ENCODE measurements at places on chromosomes 1 and 21.

DNA sequence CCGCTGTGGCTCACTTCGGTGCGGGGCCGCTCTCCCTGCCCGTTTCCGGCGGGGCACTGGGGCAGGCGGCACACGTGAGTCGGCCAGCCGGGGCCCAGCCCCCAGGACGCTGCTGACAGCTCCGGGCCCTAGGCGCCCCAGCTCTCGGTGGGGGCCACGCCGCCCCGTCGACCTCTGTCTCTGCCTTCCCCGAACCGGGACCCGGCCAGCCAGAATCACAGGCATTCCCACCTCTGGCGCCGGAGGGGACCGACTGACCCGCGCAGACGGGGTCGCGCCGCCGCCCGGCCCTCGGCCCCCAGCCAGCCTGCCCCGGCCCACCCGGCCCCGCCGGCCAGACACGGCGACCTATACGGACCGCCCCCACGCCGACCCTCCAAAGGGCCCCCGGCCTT lies 755 bp downstream of the SCMH1 start:
- DNase-seq = no peak

- no peak for DNase-seq
Observed at GRCh38 chr1:87333692-87334347, 5.1 kb downstream of the LMO4 start.

DNA sequence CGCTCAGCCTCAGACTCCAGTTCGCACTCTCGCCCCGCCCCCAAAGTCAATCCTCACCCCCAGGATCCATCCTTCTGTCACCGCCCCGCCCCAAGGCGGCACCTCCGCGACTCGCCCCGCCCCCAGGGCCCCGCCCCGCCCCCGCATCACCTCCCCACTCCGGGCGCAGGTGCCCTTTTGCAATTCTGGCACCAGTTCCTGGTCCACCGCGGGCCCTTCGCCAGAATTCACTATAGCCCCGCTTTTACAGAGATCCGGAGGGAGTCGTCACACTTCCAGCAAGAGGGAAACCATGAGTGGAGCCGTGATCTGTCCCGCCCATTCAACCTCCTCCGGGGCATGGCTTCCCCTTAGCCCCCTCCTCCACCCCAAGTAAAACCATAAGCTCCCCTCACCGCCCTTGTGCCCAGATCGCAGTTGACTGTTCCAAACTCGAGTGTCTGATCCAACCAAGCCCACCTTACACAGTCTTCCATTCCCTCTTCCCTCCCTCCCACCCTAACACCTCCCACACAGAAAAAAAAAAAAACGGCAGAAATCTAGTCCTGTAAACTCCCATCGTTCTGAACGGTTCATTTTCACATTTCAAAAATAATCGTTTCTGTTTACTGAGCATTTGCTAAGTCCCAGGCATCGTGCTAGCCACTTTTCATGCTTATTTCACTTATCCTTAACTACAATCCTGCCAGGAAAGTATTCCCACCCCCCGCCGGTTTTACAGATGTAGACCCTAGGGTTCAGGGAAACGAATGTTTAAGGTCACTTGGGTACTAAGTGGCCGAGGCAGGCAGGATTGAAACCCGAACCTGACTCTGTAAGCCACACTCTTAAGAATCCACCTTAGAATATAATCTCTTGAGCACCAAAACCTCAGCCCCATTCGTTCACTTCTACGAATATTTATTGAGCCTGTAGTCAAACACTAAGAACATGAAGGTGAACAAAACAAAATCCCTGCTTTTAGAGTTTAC lies 1.3 kb upstream of the DNAJC16 start:
- DNase-seq = no peak

DNA sequence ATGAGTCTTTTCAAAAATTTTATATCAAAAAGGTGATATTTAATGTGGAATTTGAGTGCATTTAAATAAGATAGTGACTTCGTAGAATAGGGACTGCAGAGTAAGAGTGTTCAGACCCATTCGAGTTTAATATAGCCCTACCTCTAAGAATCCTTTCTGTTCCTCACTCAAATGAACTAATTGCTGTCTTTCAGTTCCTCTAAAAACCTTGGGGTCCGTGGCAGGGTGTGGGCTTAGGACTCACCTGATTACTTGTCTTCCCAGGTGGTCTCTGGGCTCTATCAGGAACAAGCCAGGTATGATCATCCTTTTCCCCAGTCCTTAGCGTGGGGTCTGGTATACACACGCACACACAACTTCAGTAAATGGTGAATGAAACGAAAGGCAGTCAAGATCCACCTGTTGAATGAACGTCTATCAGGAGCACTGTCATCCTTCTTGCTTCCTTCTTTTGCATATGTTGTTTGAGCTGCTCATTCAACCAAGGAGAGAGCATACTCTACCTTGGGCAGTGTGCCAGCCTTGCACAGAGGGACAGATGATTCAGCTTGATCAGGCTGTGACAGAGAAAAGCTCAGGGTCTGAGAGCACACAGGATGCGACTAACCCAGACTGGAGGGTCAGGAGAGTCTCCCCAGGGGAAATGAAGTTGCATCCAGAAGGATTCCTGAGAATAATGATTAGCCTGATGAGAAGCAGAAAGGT lies 1.2 kb upstream of the RNF11 start:
- DNase-seq = no peak

DNA sequence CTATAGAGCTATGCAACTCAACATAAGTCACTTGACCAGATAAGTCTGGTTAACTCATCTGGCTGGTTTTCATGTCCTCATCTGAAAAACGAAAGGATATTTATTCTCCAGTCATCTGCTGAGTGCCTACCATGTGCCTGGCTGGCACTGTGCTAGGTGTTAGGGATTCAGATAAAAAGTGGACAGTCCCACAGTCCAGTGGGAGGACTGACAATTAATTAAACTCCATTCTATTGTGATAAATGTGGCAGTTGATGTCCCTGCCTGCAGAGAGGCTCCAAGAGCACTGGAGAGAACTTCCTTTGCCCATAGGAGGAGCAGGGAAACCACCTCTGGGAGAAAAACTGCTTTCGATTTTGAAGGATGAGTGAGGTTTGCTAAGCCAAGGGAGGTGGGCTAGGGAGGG lies 5.4 kb downstream of the NUAK2 start:
- no peak for DNase-seq

DNA sequence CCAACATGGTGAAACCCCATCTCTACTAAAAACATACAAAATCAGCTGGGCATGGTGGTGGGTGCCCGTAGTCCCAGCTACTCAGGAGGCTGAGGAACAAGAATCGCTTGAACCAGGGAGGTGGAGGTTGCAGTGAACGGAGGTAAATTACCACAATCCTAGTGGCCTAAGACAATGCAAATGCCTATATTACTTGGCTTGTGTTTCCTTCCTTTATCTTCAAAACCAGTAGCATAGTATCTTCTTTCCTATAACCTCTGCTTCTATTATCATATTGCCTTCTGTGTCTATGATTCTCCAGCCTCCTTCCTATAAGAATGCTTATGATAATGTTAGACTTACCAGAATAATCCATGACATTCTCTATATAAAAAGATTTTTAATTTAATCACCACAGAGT lies 156.2 kb upstream of the RGS18 start:
- no peak for DNase-seq

DNA sequence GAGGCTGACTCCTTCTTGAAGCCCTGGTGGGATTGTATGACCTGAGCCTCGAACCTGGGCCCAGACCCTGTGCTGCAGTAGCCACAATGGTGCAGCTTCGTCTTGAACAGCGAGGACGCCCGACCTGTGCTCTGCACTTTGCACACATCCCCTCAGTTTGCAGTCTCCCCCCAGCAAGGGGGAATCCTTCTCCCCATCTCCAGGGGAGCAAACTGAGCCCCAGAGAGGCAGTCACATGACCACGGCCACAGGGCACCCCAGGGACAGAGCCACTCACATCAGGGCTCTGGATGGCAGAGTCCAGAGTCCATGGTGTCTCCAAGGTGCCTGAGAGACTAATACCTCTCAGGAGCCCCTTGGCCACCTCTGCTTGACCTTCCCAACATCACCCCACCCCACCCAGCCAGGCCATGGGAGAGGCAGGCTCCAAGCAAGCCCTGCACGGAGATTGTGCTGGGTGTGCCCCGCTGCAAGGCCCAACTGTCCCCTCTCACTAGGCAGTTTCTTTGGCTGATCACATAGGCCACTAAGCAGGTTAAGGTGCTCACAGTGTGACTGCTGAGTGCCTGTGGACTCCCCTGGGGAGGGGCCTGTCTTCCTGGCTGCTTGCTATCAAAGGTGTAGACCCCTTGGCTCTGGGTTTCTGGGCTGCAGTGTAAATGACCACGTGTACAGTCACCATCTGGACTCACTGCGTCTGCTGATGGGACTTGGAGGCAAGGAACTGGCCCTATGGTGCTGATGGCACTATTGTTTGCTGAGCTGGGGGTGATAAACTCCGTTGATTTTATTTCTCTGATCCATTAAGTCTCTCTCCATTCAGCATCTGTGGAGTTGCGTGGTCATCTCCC lies 398.1 kb downstream of the MATN1 start:
- no peak for DNase-seq

DNA sequence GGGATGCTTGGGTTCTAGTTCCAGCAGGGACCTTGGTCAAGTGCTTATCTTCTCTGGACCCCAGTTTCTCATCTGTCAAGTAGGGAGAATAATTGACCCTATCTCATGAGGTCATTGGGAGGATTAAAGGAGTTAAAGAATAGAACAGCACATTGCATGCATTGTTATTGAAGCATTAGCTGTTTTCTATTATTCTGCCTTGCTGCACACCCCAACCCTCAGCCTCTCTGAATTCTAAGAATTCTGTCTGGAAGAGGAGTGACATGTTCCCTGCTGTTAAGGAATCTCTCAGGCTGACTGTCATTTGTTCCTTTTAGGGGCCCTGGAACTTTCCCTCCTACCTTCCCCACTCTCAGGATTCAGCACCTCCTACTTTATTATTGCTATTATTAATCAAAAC lies 73.9 kb downstream of the NENF start:
- DNase-seq = no peak

GRCh38 chr1:215891266-215892057 lies 324.4 kb downstream of the KCTD3 start:
- no peak for DNase-seq

GRCh38 chr1:62064829-62065407 lies 129.7 kb upstream of the L1TD1 start:
- no peak for DNase-seq

- DNase-seq = no peak
Observed at GRCh38 chr1:6260433-6260934, 414 bp downstream of the GPR153 start.

DNA sequence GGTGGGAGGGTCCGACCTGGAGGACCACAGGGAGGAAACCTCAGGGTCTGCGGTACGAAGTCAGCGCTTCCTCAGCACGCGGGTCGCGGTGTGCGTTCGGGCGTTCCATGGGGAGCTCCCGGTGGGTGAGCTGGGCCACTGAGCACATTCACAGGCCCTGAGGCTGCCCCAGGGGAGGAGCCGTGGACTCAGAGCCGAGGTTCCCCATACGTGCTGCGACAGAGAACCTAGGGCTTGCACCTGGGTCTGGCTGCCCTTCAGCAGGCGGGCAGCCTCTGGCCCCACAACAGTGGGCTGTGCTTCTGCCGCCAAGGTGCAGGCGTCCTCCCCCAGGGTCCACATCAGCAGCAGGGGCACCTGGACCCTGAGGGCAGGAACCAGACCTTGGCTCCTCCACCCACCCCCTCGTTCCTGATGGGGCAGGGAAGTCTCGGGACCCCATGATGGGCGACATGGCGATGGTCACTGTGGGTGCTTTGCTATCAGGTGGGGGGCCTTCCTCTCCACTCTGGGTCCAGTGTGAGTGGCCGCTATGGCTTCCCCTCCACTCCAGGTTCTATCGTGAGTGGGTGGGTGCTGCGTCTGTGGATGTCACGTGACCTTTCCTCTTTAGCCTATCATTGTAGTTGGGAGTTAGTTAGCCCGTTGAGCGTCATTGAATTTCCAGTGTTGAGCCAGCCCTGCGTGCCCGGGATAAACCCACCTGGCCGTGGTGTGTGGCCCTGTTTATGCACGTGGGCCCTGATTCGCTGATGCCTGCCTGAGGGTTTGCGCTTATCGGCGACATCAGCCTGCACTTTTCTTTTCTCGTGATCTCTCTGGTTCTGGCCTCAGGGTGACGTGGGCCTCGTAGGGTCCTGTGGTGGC lies 27.9 kb downstream of the FTCD start:
- no peak for DNase-seq

DNA sequence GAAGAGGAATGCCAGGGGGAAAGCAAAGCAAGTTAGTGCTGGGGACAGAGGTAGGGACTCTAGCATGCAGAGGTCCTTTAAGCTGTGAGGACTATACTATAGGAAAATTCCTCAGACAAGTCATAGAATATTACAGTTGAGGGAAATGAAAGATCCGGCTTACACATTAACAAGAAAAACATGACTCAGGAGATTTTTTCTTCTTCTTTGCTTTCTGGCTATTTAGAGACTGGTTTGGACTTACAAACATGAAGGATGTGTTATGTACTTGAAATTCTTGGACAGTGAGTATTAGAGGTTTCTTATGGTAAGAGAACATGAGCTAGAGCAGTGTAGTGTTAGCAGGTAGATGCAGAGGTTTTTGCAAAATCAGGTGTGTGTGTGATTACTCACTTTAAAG lies 24.9 kb downstream of the USP25 start:
- DNase-seq = no peak

DNA sequence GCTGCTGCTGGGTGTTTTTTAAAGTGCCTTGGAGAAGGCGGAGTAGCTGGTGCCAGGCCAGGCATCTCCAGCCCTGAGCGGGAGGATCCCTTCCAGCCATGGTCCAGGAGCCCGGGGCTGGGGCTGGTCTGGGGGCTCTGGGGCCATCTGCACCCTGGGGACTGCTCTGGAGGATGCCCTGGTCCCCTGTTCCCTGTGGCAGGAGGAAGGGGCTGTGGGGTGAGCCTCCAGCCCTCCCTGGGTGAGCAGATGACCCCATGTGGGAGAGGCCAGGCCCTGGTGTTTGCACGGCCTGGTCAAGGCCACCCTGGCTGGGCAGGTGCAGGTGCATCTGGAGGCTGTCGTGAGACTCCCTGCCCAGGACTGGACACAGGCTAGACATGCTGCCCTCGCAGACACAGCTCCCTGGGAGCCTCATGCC lies 56.7 kb downstream of the SLX9 start:
- no peak for DNase-seq

GRCh38 chr1:212491454-212491853 lies 58.7 kb downstream of the NENF start:
- no peak for DNase-seq

- no peak for DNase-seq
Observed at GRCh38 chr21:15164678-15165303, 100.0 kb upstream of the NRIP1 start.

GRCh38 chr1:112872551-112872962 lies 83.4 kb downstream of the SLC16A1 start:
- no peak for DNase-seq

All from D721Med (cell line).